ENCODE measurements at places on chromosomes 3 and 15. TPM values are rescaled to one million over a fixed set of nuclear protein-coding genes. Genes with fewer than 3 reads are reported as not detected.

The CCR4 gene
- total RNA-seq: not detected

The UBA5 gene
- 29.2 TPM for total RNA-seq

The PATL2 gene
- not detected for total RNA-seq

The EFCC1 gene
- total RNA-seq: not detected

The HTR3E gene
- total RNA-seq: not detected

The ZMAT3 gene
- total RNA-seq: 36.4 TPM

The FOXL2 gene
- total RNA-seq: 1.5 TPM

The CLDN1 gene
- 78.7 TPM for total RNA-seq

The FILIP1L gene
- total RNA-seq: 8.5 TPM

The FAM107A gene
- under 0.01 TPM for total RNA-seq

The ATP8B4 gene
- total RNA-seq: 2.2 TPM

The PXYLP1 gene
- total RNA-seq: 6.3 TPM

The PAQR5 gene
- total RNA-seq: 0.66 TPM

The DLL4 gene
- total RNA-seq: under 0.01 TPM

The TIMP4 gene
- not detected for total RNA-seq

The SLC26A6 gene
- total RNA-seq: 29.5 TPM

The ZPLD1 gene
- total RNA-seq: 1.2 TPM

The CD276 gene
- 110 TPM for total RNA-seq

The C2CD4B gene
- not detected for total RNA-seq

The POPDC2 gene
- total RNA-seq: 1.0 TPM

The SPCS1 gene
- total RNA-seq: 142 TPM

The WDR49 gene
- total RNA-seq: 0.67 TPM

The SERPINI2 gene
- total RNA-seq: not detected

The EXD1 gene
- not detected for total RNA-seq

The ROBO1 gene
- 47.8 TPM for total RNA-seq

The CHRNB4 gene
- total RNA-seq: under 0.01 TPM

The SH2D7 gene
- total RNA-seq: not detected

The TRIM42 gene
- total RNA-seq: not detected

The GLDN gene
- total RNA-seq: not detected

The SYNPR gene
- total RNA-seq: not detected

The CCDC14 gene
- total RNA-seq: 34.1 TPM

The GOLGA8G gene
- total RNA-seq: 3.5 TPM

The AGTR1 gene
- total RNA-seq: 0.17 TPM

The CORO2B gene
- total RNA-seq: 3.2 TPM

The TLR9 gene
- not detected for total RNA-seq

The CRYGS gene
- 1.5 TPM for total RNA-seq

The CTXN2 gene
- total RNA-seq: not detected

The CLRN1 gene
- total RNA-seq: not detected

The ZDHHC3 gene
- 106 TPM for total RNA-seq

Measured in mammary epithelial cell (primary cell).